ENCODE measurements at places on chromosomes 5 and 9.

DNA sequence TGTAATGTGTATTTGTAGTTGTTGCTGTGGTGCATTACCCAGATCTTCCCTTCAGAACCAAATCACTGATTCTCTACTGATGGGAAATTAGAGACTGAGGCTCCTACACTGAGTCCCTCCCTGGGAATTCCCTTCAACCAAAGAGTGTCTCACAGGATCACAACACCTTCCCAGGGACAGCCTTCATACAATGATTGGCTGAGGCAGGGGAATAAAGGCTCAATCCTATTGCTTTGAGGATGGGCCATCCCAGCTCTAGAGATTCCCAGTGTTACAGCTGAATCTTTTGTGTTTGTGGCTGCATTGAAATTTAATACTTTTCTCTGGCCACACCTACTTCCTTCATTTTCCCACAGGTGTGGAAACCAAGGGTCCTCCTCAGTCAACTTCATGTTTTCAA, 96.4 kb upstream of the ELL2 start:
- no peak for DNase-seq

GRCh38 chr9:99749641-99750040, 72.0 kb upstream of the NR4A3 start:
- peak; percentile 35 for DNase-seq

DNA sequence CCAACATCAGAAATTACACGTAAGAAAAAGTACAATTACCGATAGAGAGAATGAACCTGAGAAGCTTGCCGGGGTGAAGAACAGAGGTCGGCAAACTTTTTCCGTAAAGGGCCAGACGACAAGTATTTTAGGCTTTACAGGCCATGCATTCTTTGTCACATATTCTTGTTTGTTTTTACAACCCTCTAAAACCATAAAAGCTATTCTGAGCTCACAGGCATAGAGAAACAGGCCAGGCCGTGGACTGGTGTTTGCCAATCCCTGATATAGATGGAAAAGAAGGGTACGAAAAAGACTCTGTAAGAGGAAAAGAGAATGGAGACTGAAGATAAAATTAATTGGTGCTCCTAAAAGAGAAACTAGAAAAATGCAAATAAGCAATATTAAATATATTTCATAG, 15.4 kb downstream of the SFXN1 start:
- DNase-seq = no peak

GRCh38 chr5:160274483-160274931, 37.9 kb downstream of the CCNJL start:
- no peak for DNase-seq

- peak; percentile 63 for DNase-seq
Measured at GRCh38 chr9:22446589-22446949, at the start of gene DMRTA1. DMRTA1 (plus strand) TSS chr9:22446824; CDS start chr9:22447066, 242 bp downstream.

GRCh38 chr5:91307048-91307447, 76.1 kb downstream of the ARRDC3 start:
- DNase-seq = peak; percentile 61

DNA sequence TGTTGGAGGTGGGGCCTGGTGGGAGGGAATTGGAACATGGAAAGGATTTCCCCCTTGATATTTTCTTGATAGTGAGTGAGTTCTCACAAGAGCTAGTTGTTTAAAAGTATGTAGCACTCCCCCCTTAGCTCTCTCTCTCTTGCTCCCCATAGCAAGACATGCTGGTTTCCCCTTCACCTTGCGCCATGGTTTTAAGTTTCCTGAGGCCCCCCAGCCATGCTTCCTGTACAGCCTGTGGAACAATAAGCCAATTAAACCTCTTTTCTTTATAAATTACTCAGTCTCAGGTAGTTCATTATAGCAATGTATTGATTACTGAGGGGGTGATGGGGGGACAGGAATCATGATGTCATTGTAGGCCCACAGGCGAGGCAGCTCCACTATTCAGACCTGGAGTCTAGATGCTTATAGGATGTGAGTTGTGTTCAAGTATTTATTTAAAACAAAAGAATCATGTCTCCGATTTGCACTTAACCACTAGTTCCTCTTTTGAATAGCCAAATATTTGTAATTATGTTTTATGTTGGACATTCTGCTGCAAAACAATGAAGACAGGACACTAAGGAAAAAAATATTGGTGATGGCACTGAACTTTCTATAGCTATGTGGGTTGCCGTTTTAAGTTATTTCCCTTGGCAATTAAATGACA, 156.6 kb downstream of the TMEM38B start:
- no peak for DNase-seq

- peak; percentile 30 for DNase-seq
Measured at GRCh38 chr5:177426566-177427210, at the start of gene GRK6. GRK6 (plus strand) TSS chr5:177426676; CDS start chr5:177426846, 170 bp downstream.

GRCh38 chr5:151004499-151004898, 15.9 kb upstream of the GPX3 start:
- no peak for DNase-seq

DNA sequence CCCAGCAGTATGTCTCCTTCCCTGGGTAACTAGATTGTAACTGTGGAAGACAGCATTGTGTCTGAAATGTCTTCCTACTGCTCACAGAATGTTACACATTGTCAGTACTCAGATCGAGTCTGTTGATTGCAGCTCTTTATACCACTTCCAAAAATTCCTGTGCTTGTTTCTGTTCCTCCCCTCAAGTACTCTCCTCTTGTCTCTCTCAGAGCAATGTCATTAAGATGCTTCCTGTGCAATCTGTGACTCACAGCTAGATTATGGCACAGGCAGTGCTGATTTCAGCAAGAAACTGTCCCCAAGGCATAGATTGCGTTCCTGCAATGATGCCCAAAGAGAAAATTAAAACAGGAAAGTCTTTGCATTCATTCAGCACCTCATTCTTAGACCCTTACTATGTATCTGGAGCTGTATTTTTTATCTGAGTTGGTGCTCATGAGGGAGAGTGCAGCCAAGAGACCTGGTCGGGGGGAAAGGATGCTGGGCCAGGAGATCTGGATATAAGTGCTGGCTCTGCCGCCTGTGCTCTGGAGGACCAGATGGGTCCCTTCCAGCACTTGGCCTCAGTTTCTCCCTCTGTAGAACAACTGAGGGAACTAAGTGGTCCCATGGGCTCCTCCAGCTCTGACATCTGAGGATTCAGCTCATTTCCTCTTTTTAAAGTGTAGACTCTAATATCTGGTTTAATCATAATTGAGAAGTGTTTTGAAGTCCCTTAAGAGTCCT, 40.8 kb upstream of the GNPDA1 start:
- peak; percentile 85 for DNase-seq

- DNase-seq = no peak
Measured at GRCh38 chr9:91045041-91045440, 243.4 kb downstream of the SYK start.

DNA sequence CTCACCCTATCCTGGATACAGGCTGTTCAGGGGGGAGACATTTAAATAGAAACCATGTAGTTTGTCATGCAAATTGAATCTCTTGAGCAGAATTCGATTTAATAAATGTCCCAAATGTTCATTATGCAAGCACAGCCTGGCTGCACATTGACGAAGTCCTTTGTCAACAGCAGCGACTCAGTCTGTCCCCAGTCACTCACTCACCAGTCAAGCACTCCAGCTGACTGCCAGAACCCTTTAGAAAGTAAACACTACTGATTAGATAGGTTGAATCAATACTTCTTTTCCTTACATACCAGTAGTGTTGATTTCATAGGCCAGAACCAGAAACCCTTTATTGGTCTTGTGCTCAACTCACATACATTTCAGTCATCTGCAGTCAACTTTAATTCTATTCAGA, 27.5 kb downstream of the CDH6 start:
- no peak for DNase-seq

DNA sequence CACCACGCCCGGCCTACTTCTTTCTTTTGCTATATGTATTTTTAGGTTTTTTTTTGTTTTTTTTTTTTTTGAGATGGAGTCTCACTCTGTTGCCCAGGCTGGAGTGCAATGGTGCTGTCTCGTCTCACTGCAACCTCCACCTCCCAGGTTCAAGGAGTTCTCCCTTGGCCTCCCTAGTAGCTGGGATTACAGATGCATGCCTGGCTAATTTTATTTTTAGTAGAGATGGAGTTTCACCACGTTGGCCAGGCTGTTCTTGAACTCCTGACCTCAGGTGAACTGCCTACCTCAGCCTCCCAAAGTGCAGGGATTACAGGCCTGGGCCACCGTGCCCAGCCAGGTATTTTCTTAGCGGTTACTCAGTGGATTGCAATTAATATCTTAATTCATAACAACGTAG, 23.9 kb upstream of the C5orf24 start:
- no peak for DNase-seq

DNA sequence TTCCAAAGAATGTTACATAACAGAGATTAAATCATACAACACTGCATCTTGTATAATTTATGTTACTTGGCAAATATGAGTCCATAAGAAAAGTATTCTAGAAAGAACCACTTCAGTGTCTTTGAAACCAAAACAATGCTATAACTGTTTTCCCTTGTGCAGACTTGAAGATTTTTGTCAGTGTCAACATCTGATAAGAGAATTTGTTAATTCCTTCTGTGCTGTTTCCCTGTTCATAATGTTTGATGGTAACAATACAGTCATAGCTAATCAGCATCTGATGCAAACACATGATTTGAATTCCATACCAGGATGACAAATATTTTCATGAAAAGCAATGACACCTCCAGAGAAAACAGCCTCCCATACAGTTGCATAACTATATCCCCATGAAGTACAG, 306.8 kb downstream of the SEMA5A start:
- peak; percentile 58 for DNase-seq

DNA sequence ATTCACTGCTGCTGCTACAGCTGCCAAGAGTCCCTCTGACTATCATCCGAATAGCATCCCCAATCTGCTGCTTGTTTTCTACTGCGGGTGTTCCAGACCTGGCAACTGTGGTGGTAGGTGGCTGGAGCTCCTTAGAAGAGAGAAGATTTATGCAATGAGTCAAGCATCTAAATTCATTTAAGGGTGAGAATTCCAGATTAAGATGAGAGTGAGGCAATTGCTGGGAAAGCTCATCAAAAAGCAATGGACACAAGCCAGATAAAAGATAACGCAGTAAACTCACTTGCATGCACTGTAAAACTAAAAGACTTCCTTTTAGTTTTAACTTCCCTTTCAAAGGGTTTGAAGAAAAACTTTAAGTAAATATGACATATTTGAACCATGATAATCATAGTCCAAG, 3.9 kb downstream of the PLK2 start:
- peak; percentile 18 for DNase-seq

GRCh38 chr9:132789719-132790118, 88.4 kb downstream of the AK8 start:
- DNase-seq = no peak

- no peak for DNase-seq
Measured at GRCh38 chr5:139363937-139364336, 19.2 kb downstream of the SLC23A1 start.

DNA sequence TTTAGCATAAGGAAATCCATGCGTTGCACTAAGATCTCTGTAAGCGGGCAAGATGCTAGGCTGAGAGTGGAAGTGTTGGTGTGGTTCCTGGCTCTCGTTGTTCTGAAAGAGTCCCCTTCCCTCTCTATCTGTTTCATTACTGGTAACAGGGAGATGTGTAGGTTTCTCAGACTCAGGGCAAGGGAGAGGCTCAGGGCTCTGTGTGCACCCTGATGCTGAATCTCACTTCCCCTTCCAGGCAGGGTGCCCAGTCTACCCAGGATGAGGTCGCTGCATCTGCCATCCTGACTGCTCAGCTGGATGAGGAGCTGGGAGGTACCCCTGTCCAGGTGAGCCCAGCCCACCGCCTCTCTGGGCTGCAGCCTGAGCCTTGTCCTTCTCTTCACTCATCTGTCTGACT, 45.7 kb downstream of the STOM start:
- DNase-seq = no peak

DNA sequence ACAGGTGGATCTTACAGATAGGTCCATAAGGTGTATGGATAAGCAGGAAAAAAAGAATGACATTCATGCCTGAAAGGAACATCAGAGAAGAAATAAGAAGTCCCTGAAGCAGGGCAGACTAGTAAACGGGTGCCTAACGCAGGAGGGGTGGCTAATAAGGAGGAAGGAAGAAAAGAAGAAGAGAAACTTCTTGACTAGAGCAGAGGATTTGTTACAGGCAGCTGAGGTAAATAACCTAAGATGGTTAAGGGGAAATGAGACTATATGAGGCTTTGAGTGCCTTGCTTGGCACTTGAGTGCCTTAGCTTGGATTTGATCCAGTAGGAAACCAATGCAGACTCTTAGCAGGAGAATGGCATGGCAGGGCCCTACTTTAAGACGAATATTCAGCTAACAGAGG, 313.5 kb upstream of the PDE4D start:
- no peak for DNase-seq

GRCh38 chr5:173789031-173789920, 98.9 kb upstream of the CPEB4 start:
- peak; percentile 45 for DNase-seq

GRCh38 chr5:76715736-76716455, at the start of gene F2R:
F2R (plus strand) TSS chr5:76716126; CDS start chr5:76716308, 182 bp downstream.
- peak; percentile 86 for DNase-seq

- peak; percentile 23 for DNase-seq
Measured at GRCh38 chr9:95954940-95955339, 79.4 kb downstream of the ERCC6L2 start.

- DNase-seq = no peak
Measured at GRCh38 chr5:133957080-133957479, 11.3 kb downstream of the C5orf15 start.

DNA sequence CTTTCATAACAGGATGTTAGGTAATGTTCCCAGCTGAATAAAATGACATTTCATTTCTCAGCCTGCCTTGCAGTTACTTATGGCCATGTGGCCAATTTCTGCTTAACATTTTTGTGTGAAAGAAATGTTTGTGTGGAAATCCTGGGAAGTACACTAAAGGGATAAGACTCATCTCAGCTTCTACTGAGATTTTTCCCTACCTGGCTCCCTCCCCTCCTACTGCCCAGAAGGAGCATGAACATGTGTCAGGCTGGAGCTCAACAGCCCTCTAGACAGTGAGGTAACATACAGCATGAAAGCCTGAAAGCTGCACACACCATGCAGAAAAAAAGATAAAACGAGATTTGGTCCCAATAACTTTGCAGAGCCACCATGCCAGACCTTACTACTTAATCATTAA, 288.4 kb upstream of the COX7C start:
- DNase-seq = no peak

DNA sequence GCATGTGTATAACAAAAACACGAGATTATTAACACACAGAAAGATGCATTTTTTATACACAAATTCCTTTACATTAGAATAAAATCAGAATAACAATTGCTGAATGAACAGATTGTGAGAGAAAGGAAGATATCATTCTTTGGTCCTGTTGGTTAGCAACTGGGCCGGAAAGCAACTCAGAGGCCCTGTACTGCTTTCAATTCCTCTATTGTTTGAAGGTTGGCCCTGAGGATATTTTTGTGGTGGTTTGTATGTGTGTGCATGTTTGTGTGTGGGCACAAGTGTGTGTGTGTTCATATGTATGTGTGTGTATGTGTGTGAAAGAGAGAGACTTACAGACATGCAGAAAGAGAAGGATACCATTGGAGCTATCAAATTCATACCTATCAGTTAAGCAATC, 356.8 kb upstream of the DMAC1 start:
- DNase-seq = no peak

DNA sequence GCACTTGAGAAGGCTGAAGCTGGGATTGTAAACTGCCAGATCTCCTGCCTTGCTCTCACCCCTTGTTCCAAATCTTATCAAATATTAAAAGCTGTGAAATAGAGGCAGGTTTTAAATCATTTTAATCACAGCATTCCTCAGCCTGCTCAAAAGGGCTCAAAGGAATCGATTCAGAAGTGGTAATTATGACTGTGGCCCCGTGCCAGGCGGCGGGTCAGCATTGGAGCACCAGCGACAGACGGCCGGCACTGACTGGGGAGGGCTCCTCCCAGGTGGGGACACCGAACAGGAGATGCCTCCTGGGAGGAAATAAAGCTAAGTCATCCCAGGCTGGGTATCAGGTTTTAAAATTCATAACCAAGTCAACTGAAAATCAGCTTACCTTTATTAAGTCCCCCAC, 66.7 kb downstream of the KCNIP1 start:
- no peak for DNase-seq

- DNase-seq = no peak
Measured at GRCh38 chr5:148981353-148981752, 81.5 kb downstream of the SH3TC2 start.
